ENCODE measurements at places on chromosomes 1 and 21.

GRCh38 chr1:231734417-231734816, 107.8 kb downstream of the DISC1 start:
- DNase-seq: no peak

DNA sequence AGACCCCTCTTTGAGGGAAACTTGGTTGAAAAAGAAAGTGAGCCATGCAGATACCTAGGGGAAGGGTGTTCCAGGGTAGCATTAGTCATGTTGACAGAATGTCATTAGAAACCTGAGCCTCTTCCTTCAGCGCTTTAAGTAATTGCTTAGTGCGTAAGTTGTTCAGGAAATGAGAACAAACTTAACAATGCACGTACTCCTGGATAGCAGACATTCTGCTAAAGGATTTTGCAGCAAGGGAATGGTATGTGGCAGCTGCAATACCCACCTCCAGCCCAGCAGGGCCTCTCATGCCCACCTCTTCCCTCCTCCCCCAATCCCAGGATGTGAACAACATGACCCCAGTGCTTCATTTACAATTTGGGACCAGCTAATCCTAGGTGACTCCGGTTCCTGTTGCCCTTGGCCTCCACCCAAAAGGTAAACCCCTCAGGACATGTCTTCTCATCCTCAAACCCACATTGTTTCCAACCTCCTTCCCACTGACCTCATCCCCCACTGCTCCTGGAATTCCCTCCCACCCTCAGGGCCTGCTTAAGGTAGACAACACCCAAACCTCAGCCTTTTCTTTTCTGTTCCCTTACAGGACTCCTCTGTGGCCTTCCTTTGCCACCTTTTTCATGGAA, 98.0 kb upstream of the BCAR3 start:
- no peak for DNase-seq

- DNase-seq: no peak
Measured at GRCh38 chr1:27569088-27569460, 34.9 kb downstream of the AHDC1 start.

GRCh38 chr1:2311184-2312032, 79.9 kb downstream of the MORN1 start:
- no peak for DNase-seq

GRCh38 chr1:228093050-228093906, 9.8 kb downstream of the C1orf35 start:
- DNase-seq: no peak

DNA sequence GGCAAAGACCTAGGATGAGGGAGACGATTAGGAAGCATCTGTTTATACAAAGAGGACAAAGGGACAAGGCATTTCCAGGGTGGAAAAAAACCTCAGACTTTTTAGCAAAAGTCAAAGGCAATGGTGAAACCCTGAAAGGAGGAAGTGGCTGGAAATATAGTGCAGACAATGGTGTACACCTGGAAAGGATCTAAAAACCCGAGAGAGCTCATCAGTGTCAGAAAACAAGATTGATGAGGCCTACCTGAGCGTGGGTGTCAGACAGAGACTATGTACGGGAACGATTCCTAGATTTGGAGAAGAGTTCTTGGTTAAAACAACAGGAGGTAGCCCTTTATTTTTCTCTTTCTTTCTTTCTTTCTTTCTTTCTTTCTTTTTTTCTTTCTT, 68.8 kb upstream of the HUNK start:
- no peak for DNase-seq

DNA sequence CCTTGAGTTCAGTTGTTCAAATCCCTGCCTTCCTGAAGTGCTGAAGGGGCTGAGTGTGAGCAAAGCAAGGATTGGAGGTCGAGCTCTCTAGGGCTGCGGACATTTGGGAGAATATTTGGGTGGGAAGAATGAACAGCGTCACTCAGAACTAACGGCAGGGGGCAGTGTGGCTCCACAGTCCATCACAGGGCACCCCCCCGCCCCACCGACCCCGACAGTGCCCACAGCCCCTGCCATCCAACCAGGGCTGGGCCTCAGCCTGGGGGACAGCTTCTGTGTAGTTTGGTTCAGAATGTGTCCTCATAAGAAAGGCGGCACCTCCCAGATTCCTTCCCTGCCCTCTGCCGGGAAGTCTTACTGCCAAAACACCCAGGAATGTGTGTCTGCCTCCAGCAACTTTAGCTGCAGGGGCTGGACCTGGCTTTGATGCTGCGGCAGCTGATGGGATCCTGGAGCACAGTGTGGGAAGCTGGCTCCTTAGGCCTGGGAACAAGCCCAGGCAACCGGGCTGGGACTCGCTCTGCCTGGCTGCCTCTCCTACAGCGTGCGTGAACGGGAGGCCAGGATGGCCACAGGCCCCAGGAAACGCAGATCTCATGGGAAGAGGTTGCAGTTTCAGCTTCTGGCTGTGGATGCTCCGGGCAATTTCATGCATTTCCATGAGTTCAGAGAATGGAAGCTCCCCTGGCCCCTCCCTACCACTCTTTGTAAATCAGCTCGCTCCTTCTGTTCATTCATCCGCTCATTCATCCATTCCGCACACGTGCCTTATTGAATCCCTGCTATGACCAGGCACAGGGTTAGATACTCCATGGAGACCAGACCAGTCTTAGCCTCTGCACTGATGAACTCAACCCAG, 104.9 kb upstream of the TMPRSS2 start:
- no peak for DNase-seq

DNA sequence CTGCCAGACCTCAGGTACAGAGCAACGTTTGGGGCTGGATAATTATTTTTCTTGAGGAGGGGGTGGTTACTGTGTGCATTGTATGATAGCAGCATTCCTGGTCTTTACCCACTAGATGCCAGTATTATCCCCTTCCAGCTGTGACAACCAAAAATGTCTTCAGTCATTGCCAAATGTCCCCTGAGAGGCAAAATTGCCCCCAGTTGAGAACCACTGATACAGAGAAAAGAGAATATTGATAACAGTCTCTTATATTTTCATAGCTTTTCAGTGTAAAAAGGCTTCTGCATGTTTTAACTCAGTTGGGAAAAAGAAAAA, 51.8 kb upstream of the SYT14 start:
- no peak for DNase-seq

DNA sequence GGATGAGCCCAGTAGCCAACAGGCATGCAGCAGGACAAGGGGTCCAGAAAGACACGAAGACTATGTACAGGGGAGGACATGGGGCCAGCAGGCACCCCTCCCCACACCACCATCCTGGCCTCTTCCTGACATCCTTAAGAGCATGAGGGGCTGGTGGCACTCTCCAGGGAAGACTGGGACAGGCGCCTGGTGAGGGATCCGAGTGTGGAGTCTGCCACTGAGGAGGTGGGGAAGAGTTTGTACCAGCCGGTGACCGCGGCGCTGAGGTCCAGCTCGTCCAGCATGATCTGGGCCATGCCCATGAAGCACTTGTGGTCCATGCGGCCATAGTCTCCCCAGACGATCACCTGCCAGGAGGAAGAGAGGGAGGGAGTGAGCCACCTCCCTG, 39.1 kb downstream of the RIMS3 start:
- no peak for DNase-seq

- peak; percentile 28 for DNase-seq
Measured at GRCh38 chr1:200979574-200980451, 43.7 kb downstream of the KIF21B start.

DNA sequence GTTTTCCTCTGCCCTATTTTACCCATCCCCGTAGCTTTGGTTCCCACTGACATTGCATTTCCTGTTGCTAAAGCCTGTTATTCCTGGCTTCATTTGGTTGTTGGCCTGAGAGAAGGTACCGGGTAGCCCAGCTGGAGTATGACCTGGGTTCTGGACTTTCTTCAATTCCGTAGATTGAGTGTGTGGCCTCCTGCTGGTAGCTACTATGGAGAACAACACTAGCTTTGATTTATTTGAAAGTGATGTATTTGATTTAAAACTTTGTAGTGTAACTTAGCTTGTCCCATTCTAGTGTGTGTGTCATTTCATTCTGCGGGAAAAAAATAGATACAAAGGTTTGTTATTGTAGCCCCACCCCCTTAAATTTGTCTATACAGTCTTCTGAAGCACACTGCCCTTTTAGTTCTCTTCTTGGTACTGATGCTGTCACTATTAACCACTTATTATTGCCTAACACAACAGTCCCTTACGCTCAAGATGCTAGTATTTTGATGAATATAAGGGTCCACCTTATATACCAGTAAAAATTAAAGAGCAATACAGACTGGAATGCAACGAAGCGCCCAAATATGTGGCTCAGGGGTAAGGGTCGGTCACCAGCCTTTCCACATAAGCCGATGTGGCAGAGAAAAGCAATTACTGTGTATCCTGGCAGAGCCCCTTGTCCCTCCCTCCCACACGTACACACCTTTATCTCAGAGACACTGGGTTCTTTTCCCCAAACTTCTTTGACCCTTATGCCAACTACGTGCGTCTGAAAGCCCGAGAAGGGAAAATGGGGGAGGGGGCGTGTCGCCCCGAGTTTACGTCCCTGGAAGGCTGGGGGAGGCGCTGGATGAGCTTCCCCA, 643 bp upstream of the MOV10 start:
- DNase-seq: no peak

DNA sequence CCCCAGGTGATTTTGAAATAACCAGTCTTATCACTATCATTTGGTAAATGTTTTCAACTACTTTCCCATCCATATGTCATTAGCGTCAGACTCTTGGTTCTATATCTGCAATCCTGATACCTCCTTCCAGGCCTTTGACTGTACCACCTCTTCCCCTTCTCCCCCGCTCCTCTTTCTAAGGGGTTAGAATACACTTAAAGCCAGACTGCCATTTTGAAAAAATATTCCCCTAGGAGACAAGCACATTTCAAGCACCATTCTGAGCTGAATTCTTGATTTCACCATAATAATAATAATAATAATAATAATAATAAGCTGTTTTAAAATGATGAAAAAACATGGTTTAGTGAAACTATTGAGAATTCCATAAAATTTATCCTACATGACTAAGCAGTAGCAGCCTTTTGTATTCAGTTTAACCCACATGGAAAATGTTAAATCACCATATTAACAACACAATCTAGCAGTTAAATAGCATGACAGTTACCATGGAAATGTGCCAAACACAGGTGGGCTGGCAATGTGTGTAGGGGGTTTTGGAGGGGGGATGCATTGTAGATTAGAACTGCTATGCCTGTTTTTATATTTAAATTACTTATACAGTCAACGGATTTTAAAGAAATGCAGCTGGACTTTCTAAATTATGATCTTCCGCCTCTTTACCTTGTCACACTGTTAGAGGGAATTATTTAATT, 480.2 kb upstream of the DEPDC1 start:
- DNase-seq: no peak

DNA sequence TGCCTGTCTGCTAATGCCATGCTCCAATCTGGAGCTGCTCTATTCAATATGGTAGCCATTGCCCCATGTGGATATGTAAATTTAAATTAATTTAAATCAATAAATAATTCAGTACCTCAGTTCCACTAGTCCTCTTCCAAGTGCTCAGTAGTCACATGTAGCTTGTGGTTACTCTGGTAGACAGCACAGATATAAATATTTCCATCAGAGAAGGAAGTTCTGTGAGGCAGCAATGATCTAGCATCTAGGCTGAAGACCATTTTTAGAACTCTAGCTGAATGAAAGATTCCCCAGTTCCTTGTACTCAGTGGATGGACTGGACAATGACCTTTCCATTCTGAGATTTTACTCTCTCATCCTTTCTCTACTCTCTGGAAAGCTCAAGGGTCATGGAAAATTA, 25.8 kb upstream of the CAPZB start:
- no peak for DNase-seq

- no peak for DNase-seq
Measured at GRCh38 chr1:2322581-2323211, 68.7 kb downstream of the MORN1 start.

DNA sequence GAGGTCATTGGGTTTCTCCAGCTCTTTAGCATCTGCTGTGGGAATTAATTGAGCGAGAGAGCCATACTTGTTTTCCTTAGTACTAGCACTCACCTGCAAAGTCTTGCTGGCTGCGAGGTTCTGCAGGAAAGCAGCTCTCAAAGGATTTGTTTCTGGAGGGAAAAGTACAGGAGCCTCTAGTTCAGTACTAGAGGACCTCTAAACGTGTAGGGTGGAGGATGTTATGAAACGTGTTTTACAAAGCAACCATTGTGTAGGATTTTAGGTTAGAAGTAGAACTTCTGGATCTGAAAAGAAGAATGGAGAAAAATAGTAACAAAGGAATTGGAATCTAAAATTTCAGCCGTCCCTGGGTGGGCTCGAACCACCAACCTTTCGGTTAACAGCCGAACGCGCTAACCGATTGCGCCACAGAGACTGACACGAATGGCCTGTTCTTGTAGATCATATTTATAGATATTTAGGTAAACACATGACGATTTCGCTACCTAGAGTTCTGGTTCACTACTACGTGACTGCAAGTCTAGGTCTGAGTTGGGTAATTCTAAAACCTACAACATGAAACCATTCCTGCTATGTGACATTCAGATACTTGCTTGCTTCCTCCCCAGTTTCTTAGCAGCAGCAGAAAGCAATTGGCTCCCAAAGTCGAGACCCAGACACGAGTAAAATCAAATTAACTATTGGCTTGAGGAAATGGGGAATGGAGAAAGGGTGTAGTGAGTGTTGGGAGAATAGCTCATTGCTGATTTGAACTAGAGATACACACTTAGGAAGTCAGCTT, 60.2 kb upstream of the CFAP126 start:
- DNase-seq: peak; percentile 24

GRCh38 chr1:151574575-151575529, 34.7 kb downstream of the TUFT1 start:
- no peak for DNase-seq

- DNase-seq: no peak
Measured at GRCh38 chr21:37531431-37531932, 164.9 kb downstream of the DYRK1A start.

GRCh38 chr1:214550857-214551435, 456 bp downstream of the PTPN14 start:
- no peak for DNase-seq

DNA sequence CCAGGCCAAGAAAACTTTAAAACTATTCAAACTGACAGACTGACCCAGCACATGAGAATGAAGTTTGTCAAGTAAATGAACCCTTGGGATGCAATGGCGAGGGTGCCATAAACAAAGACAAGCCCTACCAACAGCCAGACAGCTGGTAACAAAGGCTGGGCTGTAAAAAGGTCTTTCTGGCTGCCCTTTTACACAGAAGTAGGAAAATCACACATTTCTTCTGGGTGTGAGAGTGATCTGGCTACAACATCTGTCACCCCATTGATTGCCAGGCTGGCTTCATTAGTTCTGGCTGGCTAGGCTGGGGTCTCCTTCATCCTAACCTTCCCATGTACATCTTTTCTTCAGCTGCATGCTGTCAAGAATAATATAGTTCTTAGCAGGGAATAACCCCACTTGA, 83.6 kb upstream of the FOXD3 start:
- no peak for DNase-seq

Data from stimulated activated CD4-positive, alpha-beta T cell treated with anti-CD3 and anti-CD28 coated beads, Interleukin-1b, Interleukin-23, amount 100 ng/mL, for 1 hour (primary cell).